ENCODE measurements at places on chromosomes 5 and 9. TPM values are rescaled to one million over a fixed set of nuclear protein-coding genes. Genes with fewer than 3 reads are reported as not detected.

The OTULINL gene
- total RNA-seq = 15.6 TPM

- no peak for DNase-seq
These were observed 37.4 kb downstream of the CPEB4 start for GRCh38 chr5:173925449-173926071.

DNA sequence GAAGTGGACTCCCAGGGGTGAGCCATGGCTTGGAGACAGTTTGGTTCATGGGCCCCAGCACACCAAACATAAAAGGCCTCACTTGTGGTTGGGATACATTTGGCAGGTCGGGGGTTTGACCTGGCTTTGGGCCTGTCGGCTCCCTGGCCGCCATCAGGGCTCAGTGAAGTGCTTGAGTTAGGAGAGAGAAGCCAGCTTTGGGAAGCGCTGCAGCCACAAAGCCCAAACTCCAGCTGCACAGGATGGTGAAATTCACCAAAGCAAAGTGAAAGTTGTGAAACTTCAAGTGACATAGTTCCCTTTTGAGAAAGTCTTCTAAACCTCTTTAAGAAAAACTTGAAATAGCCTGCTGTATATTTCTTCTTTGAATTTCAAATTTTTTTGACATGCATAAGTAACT, 27.5 kb downstream of the SLC46A2 start:
- no peak for DNase-seq

- no peak for DNase-seq
These were observed 84.5 kb downstream of the PCSK1 start for GRCh38 chr5:96348536-96348935.

GRCh38 chr9:34126207-34127034, at the start of gene DCAF12:
TSS of gene DCAF12 (minus strand) at chr9:34126698. CDS start at chr9:34126431, 267 bp downstream.
- DNase-seq = peak; percentile 67

DNA sequence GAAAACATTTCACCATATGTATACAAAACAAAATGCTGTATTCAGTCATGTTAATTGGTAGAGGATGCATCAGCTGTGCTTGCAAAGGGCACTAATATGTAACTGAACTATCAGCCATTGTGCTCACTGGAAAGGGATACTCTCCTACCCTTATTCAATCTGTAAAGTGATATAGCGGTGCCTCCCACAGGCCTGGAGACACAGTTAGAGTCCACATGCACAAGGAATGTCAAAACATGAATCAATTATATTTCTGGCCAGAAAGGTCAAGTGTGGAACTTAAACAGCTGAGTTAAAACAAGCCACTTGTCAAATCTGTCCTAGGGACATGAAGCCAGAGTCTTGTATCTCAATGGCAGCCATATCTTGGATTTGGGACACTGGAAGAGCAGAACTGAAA, 71.2 kb upstream of the IZUMO3 start:
- DNase-seq = no peak

DNA sequence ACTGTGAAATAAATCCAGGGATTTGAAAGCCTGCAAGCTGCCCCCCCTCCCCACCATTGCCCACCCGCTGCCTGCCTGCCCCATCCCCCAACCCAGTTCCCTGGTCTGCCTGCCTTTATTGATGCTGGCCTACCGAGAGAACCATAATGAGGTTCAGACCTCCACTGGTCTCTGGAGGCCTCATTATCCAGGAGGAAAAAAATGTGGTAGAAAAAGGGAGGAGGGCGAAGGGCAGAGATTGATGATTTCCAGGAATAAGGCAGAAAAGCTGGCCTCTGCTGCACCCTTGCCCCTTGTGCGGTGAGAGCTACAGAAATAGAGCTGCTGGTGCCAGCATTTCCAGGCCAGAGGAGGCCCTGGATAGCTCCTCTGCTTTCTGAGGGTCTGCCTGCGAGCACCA, 216.1 kb downstream of the PAPPA start:
- DNase-seq = no peak

GRCh38 chr9:97503862-97504210, 2.4 kb downstream of the TMOD1 start:
- no peak for DNase-seq

DNA sequence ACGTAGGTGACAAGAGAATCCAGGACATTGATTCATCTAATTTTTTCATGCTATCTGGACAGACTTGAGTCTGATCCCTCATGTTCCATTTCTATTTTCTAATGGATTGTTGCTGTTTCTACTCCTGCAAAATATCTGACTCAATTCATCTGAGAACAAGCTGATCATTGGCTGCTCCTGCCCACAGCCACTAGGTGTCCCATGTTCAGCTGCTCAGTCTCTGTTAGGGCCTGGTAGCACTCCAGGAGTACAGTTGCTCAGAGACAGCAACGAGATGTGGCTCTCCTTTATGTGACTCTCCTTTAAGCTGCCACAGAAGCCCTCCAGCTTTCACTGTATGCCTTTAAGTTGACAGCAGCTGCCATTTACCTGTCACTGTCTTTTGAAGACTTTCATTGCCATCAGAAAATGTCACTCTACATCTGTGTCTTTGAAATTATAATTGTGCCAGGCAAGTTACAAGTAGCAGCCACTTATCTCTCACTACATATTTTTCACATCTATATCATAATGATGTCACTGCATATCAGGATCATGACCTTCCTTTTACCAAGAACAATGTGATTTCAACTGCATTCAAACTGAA, 1944.2 kb upstream of the NUDT12 start:
- no peak for DNase-seq

- DNase-seq = no peak
These were observed 303.9 kb downstream of the TRIM32 start for GRCh38 chr9:116991051-116991450.

GRCh38 chr5:56608217-56608925, 207.0 kb upstream of the MAP3K1 start:
- no peak for DNase-seq

GRCh38 chr9:6383551-6384225, 29.3 kb upstream of the UHRF2 start:
- DNase-seq = no peak

DNA sequence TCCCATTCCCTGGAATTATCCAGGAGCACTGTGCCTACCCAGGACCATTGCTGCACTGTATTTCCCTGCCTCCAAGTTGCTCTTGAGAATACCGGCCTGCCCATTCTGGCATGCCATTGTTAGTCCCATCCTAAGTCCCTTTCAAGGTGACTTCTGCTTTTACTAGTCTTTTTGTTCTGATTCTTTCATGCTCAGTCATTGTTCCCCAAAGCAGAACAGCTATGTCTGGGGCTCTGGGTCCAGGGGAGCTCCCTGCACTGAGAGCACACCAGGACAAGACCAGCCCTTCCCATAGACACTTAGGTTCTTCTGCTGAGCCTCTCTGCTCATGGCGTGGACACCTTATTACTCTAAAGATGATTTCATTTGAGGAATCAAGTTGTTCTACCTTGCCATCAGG, 388.9 kb upstream of the KLF4 start:
- DNase-seq = no peak

The FYB1 gene
- 46.2 TPM for total RNA-seq

DNA sequence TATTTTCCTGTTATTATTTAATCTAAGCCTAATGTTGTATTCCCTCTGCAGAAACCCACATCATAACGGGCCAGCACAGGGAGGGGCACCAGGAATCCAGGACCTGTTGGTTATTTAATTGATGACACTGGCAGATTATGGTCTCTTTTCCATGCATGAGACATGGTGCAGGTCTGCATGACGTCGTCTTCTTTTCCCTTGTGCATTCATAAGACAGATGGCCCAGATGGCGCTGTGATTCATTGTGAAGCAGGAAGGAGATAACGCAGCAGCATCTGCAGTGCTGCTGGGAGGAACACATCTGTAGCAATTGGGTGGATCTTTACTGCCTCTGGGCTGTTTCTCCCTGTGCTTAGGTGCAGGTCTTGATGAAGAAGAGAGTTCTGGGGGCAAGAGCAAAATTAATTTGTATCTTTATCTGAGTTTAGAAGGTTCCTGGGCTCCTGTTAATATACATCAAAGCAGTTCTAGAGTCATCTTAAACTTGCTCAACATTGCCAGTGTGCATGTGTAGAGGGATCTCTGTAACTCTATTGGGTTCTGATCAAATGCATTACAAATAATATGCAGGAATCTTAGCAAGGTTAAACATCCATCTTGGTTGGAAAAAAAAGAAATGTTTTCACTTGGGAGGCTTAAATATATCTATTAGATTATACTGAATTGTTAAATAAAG, 176.1 kb downstream of the PCSK1 start:
- DNase-seq = no peak

DNA sequence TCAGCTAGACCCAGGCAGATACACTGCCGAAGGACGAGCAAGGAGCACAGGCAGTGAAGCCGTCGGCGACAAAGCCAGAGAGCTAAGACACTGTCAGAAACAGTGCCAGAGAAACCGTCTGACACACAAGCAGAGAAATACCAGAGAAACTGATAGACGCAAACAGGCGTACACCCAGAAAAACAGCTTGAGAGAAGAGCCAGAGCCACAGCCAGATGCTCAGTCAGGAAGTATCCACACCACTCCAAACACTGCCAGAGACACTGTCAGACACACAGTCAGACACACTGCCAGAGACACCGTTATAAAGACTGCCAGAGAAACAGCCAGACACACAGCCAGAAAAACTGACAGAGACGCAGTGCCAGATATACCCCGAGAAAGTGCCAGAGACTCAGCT, 19.1 kb downstream of the CNTFR start:
- DNase-seq = no peak

DNA sequence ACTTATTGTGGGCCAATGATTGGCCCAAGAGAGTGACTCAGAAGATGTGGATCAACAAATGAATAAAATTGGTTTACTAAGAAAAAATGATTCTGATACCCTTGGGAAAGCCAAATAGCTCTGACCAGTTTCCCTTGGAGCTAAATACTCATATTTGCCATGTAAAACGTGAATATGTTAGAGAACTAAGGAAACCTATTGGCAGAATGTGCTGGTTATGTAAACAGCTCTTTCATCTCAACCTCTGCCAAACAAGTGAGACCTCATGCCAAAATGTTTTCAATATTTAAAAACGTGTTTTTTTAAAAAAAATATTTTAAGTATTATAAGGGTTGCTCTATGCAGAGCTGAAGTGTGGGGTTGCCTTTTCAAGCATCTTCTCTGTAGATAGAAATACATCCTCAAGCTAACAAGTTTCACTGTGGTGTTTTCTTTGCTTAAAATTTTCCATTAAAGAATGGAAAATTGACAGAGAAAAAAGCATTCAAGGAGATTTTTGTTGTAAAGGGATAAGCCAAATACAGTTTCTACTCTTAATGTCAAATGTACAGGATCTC, 186.9 kb upstream of the TUT7 start:
- DNase-seq = no peak

DNA sequence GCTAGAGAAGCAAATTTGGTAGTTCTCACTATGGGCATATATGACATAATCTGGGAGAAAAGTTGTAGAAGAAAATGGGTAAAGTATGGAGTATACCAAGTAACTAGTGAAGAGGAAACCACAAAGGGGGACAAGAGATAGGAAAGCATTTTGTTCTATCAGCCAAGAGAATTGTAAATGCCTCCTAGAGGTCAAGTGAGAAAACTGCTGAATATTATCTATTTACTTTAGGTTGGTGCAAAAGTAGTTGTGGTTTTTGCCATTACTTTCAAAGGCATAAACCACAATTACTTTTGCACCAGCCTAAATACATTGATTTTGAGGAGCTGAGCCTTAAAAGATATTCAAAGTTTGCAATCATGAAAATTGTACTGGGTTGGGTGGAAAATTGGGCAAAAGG, 126.7 kb upstream of the GRHPR start:
- no peak for DNase-seq

DNA sequence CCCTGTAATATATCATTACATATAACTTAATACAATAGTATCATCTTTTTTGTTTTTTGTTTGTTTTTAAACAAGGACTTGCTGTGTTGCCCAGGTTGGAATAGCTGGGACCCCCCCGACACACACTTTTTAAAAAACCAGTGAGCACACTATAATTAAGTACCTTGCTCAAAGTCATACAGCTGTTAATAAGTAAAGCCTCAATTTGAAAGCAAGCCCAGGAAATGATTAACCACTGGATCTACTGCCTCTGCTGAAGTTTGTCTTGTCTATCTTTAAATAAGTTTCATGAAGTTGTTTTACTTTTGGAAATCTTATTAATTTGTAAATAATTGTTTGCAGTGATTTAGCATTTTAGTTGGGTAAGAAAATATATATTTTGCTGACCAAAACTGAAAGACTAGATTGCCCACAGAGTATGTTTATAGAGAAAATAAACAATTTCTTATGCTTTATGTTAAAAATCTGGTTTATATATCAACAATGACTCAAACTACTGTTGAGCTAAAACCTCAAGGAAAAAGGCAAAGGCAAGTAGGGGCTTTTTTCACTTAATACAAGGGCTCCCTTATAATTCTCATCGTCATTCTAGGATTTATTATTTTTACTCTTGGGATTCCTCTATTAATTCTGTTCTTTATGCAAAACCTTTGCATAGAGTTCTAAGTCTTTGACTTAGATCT, 5.8 kb upstream of the CARNMT1 start:
- DNase-seq = no peak

The FAM78A gene
- total RNA-seq = 1.9 TPM

DNA sequence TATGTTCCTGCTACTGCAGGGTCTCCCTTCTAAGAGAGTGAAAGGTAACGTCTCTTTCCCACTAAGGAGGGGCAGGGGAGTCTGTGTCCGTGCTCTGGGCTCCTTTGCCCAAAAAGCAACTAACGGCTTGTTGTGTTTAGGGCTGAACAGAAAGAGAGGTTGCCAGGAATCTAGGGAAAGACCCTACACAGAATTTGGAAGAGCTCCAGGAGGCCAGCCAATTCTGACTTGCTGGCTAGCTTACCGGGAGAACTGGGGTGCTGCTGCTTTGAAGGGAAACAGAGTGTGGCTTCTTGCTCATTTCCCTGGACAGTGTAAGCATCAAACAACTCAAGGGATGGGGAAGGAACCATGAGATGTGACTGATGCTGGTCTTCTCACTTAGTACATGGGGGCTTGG, 176.1 kb downstream of the GADD45G start:
- no peak for DNase-seq

DNA sequence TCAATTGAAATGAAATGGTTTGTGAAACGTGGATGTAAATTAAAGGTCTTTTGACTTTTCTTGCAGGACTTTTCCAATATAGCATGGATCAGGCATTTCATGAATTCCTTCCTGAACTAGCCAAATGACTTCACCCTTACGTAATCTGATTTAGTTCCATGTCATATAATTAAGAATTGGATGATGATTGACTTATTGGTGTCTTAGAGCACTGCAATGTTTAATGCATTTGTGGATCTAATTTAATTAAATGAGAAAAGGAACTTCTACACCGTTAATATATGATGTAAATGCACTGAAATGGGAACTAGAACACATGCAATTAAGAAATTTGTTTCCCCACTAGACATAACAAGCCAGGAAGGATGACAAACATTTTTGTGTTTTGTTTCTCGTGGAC, 228.8 kb downstream of the FBXL7 start:
- no peak for DNase-seq

The LCN12 gene
- 0.46 TPM for total RNA-seq

The EGFLAM gene
- 56.6 TPM for total RNA-seq

All from omental fat pad (tissue), 4 donors.